NCI-H1694 (cell line): ENCODE measurements at places on chromosomes 2 and 18.

DNA sequence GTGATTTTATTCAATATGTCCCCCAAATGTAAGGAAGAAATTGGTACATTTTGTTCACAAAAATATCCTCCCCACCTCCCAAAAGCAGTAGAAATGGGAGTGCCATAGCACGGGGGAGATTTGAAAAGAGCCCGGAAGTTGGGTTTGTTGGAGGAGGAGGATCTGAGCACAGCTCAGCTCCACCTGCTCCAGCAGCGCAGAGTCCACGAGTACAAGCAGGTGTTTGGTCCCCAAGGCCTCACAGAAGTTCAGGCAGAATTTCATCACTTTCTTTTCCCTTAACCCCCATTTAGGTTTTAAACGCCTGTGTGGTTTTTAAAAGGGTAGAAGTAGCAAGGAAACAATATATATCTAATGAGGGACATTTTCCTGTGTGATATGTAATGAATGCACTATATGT, 56.0 kb downstream of the TRAPPC12 start:
- no peak for DNase-seq

DNA sequence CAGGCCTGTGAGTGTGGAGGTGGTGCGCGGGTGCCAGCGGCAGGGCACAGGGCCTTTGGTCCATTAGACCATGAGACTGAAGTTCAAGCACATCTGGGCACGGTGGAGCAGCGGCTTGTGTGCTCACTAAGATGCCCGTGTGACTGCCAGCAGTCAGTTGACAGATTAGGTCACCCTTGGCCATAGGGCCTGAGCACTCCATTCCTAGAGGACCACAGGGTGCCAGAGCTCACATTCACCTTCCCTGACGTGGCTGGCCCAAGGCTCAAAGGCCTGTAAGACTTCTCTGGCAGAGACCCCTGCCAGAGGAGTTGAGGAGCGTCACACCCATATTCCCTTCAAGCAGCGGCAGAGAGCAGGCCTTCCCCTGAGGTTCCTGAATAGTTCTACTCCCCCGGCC, 650 bp downstream of the LHCGR start:
- DNase-seq: no peak

DNA sequence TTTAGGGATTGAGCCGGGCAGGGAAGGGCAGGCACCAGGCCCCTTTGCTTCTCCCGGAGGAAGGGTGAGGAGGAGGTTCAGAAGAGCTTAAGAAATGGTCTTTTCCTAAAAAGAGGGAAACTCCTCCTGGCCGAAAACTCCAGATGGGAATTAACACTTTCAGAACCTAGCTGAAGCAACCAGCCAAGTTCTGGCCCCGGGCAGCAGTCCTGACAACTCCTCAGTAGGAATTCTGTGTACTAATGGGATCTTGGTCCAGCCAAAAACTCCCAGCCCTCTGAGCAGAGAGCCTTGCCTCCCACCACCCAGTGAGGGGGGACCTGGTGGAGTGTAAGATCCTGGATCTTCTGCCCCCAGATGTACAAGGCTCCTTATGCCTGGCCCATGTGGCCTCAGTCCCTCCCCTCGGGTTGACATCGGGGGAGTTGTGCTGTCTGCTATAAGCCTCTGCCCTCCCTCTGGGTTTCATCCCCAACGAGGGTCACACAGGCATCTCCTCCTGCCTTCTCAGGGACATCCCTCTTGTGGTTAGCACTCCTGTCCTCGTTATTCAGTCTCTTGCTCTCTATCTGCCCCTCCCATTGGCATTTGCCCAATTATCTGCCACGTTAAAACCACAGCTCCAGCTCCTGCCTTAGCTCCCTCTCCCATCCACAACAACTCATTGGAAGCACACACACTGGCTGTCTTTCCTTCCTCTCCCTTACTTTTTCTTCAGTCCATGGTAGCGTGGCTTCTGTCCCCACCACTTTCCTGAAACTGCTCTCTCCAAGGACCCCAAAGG, 184.6 kb downstream of the CYP26B1 start:
- no peak for DNase-seq

- no peak for DNase-seq
Measured at GRCh38 chr2:14743861-14744260, 111.3 kb downstream of the LRATD1 start.

DNA sequence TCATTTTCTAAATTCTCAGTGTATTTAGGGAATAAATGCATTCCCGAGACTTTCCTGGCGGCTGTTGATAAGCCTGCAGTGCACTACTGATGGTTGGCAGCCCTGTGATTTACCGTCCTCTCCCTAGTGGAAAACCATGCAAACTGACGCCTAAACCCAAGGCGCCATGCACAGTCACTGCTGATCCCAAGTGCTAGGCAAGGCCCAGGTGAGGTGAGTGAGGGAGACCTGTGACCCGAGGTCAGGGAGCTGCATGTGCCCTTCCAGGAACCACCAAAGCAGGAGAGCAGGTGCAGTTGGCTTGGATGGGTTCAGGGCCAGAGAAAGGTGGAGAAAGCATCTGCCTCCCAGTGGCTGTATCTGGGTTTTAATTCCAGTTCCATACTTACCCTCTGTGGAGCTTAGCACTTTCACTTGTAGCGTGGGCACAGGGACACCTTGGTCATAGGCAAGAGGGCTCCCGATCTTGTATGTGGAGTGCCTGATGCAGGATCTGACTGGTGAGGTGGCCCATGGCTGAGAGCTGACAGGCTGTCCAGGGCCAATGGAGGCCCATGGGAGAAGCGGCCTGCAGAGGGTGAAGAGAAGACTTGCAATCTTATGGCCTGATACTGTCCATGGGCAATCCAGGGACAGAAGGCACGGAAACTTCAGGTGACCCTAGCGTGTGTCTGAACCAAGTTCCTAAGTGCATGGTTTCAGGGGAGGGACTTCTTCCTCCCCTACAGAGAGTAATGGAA, 131.3 kb downstream of the SH3RF3 start:
- no peak for DNase-seq

- DNase-seq: no peak
Measured at GRCh38 chr2:166609183-166609959, 115.3 kb upstream of the SCN7A start.

DNA sequence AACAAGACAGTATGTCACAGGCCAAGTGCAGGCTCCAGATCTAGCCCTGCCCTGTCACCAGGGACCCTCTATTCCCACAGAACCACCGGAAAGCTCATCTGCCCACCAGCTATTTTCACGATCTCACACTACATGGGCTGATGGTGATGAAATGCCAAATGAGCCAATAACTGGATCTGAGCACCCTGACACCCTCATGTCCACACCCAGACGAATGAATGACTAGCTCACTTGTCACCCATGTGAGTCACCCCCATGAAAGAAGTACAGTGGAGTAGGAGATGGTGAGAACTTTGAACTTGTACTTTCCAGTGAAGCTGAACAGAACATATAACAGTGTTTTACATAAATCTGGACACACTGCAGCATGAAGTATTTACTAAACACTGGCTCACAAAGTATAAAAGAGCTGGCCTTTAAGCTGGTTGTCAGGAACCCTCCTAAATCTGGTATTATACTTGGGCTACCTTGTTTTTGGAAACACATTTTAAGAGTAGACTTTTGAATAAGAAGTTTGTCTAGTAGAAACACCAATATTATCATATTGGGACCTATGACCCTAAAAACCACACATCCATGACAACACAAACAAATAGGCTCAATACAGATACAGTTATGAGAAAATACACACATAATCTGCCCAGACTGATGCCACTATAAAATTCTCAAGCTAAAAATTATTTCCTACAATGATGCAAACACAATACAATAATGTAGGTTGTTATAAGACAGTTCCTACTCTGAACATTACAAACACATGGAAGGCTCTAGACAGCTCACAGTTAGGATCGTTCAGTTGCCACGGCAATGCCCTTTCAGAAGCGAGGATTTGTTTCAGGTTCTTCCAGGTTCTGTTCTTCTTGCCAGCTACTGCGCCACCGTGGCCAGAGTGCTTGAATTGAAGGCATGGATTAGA, 19.0 kb downstream of the INO80C start:
- DNase-seq: no peak

GRCh38 chr18:25300492-25300891, 51.5 kb downstream of the ZNF521 start:
- DNase-seq: no peak

- DNase-seq: no peak
Measured at GRCh38 chr18:48003426-48004349, 73.2 kb upstream of the SMAD2 start.

DNA sequence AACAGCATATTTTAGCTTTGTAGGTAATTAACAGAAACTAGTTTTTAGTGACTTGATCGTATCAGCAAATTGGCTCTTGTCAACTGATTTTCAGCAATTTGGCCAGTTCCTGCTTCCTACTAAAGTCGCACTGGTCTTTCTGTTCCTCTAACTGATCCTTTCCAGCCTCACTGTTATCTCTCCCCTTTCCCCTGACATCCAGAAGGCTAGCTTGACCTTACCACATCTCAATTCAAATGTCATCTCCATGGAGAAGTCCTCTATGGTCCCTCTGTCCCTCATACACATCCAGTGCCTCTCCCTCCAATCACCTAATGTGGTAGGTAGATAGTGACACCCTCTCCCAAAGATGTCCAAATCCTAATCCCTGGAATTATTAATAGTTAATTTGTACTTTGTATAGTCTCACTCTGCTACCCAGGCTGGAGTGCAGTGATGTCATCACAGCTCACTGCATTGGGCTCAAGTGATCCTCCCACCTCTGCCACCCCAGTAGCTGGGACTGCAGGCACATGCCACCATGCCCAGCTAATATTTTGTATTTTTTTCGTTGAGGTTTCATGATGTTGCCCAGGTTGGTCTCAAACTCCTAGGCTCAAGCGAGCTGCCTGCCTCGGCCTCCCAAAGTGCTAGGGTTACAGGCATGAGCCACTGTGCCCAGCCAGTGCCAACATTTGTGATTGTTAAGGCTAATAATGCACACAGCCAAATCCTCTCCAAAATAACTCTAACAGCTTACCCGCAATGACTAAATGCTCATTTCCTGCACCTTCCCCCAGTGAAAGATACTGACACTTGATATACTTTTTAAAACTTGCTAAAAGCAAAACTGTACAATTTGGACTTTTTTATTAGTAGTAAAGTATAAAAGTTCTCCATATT, 16.9 kb downstream of the PSTPIP2 start:
- DNase-seq: no peak

DNA sequence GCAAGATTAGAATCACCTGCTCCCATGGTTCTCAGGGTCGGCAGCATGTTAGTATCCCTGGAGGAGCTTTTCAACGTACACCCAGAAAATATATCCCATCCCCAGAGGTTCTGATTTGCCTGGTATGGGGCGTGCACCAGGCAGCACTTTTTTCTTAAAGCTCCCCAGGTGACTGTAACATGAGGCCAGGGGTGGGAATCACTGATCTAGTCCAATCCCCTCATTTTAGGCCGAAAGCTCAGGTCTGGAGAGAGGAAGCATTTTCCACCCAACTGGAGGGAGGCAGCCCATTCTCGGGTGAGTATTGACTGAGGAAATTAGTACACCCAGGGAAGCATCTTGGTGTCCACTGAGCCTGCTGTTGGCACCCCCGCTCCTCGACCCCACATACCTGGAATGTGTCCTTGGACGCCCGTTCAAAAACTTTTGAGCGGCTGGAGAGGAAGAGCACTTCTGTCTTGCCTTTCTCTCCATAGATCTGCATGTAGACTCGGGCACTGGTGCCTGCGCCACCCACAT, 94.3 kb downstream of the LOXHD1 start:
- no peak for DNase-seq

DNA sequence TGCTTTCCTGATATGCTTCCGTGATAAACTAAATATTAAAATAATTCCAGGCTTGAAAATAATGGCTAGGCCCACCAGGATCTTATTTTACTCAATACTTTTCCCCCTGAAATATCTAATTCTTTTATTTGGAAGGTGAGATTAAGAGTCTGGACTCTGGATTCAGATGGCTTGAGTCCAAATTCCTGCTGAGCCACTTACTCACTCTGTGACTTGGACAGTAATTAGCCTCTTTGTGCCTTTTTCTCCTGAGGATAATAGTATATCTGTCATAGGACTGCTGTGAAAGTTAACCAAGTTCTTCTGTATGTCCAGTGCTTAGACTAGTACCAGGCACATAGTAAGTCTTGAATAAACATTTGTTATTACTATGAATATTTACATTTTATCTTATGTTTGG, 127.3 kb upstream of the ERBB4 start:
- DNase-seq: no peak

DNA sequence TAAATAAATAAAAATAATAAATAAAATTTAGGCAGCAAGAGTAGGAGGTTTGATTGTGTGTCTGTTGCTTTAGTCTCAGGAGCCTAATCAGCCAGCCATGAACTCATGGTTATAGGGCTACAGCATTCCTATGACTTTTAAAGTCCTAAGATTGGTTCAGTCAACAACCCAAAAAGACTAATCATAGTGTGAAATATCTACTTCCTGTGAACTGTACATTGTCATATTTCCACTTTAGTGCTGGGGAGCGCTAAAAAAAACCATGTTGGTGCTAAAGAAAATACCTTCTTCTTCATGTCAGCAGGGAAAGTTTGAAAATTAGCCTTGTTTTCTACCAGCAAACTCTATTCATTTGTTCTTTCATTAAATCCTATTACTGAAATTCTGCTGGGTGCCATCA, 521.6 kb downstream of the RNF144A start:
- DNase-seq: no peak

DNA sequence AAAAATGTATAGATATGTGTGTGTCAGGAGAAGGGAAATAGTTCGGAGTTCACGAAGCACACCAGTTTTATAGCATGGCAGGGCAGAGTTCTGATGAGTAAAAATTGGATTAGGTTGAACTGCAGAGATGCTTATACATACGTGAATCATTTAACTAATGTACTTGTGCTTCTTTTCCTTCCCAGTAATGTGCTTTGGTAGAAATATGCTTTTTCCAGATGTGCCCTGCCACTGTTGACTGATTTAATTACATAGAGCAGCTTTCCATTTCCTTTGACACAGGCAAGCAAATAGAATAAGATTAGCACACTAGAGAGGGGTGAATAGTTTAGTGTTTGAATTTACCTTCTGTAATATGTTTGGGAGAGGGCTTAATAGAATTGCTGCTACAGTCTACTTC, 28.9 kb upstream of the ARMC9 start:
- DNase-seq: no peak

GRCh38 chr2:235330775-235331451, 162.9 kb upstream of the AGAP1 start:
- no peak for DNase-seq

DNA sequence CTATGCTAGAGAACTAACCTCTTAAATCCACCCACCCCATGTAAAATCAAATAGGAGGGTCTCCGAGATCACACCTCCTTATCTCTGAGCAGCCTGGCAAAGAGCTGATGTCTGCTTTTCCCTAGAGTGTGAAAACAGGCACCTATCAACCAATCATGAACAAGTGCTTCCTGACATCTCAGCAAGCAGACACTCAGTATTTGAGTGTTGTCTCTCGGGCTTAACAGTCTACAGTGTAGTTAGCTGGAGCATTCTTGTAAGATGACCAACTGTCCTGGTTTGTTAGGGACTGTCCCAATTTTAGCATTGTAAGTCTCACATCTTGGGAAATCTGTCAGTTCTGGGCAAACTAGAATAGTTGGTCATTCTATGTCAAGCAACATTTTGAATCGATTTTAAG, 26.4 kb downstream of the MARCHF4 start:
- DNase-seq: no peak

- no peak for DNase-seq
Measured at GRCh38 chr18:37537868-37538525, 27.6 kb downstream of the CELF4 start.
